SW 1271 (cell line): ENCODE measurements at places on chromosomes 6 and 20.

- DNase-seq: no peak
These were observed 181.1 kb downstream of the ERMARD start for GRCh38 chr6:169932491-169932890.

- DNase-seq: no peak
These were observed 4.1 kb upstream of the SPATA2 start for GRCh38 chr20:49919461-49919860.

DNA sequence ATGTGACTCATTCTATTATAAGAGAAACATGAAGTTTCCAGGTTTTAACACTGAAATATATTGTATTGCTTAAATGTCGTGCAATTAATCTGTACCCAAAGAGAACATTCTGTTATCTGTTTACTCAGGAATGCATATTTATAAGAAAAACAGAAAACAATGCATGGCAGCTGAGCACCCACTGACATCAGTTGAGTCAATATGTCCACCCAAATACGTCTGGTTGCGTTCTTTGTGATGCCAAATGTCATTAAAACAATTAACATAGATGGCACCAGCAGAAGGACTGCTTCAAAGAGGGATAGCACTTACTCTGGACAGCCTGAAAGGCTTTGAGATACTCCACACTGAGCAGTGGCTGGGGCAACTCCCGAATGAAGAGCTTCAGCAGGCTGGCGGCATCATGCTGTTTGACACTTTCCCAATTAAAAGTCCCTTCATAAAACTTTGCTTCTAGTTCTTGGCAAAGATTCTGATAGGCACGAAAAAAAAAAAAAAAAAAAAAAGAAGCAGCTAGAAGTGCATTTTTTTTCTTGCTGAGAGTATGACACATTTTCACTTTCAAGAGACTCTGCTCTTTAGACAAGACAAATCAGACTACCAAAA lies 102.3 kb downstream of the ARHGAP18 start:
- no peak for DNase-seq

DNA sequence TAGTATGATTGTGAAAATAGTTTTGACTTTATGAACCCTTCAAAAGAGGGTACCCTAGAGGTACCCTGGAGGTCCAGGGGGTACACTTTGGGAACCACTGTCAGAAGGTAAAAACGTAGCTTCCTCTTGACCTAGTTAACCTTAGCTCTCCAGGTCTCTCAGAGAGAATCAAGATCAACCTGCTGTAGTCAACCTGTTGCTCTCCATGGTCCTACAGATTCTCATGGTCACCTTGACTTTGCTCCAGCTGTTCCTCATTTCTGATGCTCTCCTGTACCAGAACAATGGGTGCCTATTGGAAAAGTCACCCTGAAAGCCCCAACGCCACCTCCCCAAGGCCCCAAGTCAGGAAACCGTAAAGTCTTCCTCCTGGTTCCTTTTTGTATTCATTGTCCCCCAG lies 294.4 kb upstream of the CDH4 start:
- no peak for DNase-seq

DNA sequence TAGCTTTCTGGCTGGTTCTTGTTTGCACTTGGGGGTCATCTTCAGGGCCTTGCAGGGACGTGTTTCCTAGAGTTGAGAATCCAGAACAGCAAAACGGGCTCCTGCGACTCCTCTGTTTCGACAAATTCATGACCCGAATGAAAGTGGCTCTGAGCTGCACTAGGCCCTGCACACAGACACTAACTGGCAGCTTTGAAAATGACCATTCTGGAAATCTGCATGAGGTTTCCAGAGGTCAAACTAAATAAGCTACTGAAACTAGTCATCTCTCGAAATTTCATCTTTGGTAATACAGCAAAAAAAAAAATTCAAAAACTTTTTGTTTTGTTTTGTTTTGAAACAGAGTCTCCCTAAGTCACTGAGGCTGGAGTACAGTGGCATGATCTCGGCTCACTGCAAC lies 15.5 kb upstream of the BMP7 start:
- DNase-seq: no peak

DNA sequence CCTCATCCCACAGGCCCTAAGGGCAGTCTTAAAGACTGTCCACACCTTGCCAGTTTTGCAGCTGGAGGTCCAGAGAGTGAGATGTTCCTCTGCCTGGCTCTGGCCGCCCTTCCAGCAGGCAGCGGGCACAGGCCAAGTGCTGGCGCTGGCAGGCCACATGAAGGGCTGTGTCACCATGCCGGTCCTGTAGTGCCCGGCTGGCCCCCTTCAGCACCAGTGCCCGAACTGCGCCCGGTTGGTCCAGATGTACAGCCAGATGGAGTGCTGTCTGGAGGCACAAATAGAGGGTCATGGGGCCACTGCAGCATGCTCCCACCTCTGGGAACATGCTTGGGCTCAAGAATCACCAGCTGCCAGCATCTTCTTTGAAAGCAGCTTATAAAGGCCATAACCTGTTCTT lies 3.8 kb downstream of the NFKBIE start:
- DNase-seq: no peak
